A172 (cell line): ENCODE measurements at places on chromosomes 13 and 19.
A peak's percentile ranks its signal among the peaks of the same experiment; 100 is the strongest.

GRCh38 chr13:33849211-33849610, 31.3 kb downstream of the RFC3 start:
- no peak for DNase-seq

- DNase-seq: no peak
These were observed 11.5 kb upstream of the UBE2S start for GRCh38 chr19:55419103-55419502.

DNA sequence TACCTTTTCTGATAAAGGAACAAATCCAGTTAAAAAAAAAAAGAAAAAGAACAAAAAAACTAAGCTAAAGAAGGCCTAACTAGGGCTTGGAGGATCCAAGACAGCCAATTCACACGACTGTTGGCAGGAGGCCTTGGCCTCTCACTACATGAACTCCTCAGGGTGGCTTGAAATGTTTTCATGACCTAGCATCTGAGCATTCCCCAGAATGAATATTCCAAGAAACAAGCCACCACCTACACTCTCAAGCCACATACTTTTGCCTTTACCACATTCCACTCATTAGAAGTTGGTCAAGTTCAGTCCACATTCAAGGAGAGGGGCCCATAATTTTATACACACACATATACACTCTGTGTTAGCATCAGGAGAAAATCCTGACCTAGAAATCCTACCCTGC, 97.6 kb upstream of the SIAH3 start:
- DNase-seq: no peak

GRCh38 chr13:48066310-48066989, 28.5 kb downstream of the MED4 start:
- peak; percentile 24 for DNase-seq

GRCh38 chr13:111343186-111343805, 22.9 kb downstream of the TEX29 start:
- DNase-seq: no peak

DNA sequence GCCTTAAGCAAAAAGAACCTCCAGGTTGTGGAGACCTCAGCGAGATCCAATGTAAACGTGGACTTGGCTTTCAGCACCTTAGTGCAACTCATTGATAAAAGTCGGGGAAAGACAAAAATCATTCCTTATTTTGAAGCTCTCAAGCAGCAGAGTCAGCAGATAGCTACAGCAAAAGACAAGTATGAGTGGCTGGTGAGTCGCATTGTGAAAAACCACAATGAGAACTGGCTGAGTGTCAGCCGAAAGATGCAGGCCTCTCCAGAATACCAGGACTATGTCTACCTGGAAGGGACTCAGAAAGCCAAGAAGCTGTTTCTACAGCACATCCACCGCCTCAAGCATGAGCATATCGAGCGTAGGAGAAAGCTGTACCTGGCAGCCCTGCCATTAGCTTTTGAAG, 58.5 kb downstream of the ARHGAP35 start:
- peak; percentile 30 for DNase-seq

DNA sequence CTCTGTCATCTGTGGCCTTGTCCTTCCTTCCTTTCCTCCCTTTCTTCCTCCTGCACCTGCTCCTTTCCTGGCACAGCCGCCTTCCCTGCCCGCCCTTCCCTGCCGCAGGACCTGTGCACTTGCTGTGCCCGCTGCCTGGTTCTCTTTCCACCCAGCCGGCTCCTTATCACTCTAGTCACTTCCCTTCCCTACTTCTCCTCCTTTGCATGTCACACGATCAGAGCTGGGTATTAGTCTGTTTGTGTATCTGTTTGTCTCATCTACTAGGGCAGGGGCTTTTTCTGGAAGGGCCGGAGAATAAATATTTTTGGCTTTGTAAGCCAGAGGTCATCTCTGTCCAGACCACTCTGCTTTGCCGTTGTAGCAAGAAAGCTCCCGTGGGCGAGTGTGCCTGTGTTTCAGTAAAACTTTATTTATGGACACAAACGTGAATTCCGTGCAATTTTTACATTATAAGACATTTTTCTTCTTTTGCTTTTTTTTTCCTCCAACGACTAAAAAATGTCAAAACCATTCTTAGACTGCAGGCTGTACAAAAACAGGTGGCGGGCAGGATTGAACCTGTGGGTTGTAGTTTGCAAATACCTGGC, 6.1 kb downstream of the KDM4B start:
- no peak for DNase-seq

DNA sequence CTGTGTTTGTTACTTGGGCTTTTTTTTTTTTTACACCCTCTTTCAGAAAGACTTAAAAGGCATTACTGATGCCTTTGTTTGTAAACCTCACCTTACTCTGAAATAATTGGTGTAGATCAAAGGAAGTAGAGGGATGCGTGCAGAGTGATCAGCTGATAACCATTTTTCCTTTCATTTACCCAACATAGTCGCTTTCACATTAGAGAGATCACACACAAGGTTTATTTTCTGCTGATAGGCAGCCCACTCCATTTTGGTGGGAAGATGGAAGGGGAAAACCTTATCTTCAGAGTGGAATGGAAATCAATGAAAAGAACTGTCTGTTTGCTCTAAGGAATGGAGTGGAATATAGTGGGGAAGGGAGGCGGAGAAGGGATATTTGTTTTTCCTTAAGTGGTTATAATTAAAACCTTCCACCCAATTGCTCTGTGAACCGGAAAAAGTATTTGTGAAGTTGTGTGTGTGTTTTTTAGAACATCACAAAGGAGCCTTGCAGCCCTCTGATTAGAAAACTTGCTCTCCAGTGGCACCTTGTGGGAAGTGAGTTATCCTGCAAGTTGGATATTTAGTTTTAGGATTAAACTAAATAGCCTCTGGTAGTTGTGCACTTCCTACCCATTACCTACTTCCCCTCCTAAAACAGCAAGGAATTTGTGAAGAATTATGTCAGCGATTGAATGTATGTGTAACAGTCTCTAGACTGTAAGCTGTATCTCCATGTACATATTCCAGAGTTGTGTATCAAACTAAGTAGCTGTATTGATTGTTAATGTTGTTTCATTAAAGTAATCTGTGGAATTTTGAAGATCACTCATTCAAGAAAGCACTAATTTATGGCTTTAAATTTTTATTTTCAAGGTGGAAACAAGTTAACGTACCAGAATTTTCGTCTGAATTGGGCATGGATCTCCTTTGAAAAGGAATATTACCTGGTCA, 76.8 kb downstream of the FREM2 start:
- DNase-seq: peak; percentile 8

- DNase-seq: peak; percentile 88
These were observed 51.3 kb downstream of the CELF5 start for GRCh38 chr19:3275583-3276340.

GRCh38 chr13:99756281-99756680, 215.3 kb downstream of the ZIC5 start:
- no peak for DNase-seq
